ENCODE measurements at places on chromosomes 2 and 18. TPM values are rescaled to one million over a fixed set of nuclear protein-coding genes. Genes with fewer than 3 reads are reported as not detected.

GRCh38 chr2:73947412-73948018 lies 20.8 kb downstream of the DGUOK start:
- DNase-seq, result no peak

DNA sequence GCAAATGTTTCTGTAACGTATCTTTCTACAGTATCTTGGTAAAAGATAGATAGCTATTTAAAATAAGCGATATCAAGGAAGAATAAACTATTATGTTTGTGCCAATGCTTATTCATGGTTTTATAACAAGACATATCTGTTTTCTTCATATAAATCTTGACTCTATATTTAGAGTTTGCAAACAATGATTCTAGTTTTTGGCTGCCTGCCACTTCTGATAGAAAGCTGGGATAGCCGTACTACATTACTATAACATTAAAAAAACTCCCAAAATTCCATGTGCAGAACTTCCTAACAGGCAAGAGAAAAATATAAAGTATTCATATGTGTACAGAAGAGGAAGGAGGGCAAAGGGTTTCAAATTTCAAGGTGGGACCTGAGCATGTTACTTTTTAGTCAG lies 985.0 kb downstream of the BCL11A start:
- DNase-seq, result no peak

DNA sequence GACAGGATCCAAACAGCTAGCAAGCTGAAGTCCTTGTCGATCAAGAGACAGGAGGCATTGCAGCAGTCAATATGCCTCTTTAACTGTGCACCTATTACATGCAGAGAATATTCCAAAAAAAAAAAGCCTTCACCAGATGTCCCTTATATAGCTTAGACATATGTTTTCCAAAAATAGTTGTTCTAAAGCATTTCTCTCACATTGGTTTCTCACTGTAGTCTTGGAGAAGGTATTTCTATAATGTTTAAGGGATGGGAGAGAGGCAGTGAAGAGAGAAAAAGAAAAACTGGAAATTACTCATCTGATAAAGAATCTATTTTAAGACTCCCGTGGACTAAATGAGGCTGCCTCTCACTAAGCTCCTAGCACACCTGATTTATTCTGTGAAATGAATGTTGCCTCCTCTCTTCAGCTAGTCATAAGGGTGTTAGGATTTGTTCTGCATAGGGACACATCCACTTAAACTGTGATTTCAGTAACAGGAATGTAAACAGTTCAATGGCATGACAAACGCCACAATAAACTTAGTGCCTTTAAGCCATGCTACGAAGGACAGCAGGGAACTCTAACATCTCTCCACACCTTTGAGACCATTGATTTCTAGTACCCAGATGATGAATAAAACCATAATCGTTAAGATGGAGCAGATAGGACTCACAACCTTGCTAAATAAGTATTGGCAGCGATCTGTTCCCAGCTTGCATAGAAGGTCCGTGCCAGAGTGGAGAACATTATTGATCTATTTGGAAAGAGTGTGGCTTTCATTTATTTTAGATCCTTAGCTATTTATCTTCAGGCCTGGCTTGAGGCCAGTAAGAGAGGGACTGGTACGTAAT lies 98.6 kb upstream of the NCK2 start:
- no peak for DNase-seq

DNA sequence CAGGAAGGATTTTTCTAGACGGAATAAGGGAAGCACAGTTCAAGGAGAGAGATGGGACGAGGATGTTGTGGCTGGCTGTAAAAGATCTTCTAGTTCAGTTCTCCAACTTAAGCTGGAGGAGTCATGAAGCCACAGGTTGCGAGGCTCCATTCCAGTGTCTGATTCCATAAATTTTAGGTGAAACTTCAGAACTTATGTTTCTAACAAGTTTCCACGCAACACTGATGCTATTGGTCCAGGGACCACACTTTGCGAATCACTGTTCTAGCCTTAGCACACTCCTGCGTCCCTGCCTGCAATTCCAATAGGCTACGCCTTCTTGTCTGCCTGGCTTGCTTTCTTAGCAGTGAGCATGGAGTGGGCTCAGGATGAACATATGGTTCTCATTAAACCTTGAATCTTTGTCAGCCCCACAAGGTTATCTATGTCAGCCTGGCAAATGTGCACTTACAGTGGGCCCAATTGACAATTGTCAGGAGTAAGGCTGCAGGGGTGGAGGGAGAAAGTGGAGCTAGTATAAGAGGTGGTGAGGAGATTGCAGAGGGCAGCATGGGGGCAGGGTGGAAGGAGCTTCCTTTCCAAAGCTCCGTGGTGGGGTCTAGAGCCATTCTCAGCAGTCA lies 438.1 kb upstream of the ST6GAL2 start:
- DNase-seq, result no peak

GRCh38 chr2:151422917-151423439 lies 13.3 kb downstream of the RIF1 start:
- no peak for DNase-seq

Gene MAP2
- not detected for total RNA-seq

Gene DIS3L2
- total RNA-seq, result 76.9 TPM
